Stimulated activated CD8-positive, alpha-beta memory T cell treated with anti-CD3 and anti-CD28 coated beads, Interleukin-4, amount 100 ng/mL, for 24 hours (primary cell): ENCODE measurements at places on chromosomes 5 and 9.

DNA sequence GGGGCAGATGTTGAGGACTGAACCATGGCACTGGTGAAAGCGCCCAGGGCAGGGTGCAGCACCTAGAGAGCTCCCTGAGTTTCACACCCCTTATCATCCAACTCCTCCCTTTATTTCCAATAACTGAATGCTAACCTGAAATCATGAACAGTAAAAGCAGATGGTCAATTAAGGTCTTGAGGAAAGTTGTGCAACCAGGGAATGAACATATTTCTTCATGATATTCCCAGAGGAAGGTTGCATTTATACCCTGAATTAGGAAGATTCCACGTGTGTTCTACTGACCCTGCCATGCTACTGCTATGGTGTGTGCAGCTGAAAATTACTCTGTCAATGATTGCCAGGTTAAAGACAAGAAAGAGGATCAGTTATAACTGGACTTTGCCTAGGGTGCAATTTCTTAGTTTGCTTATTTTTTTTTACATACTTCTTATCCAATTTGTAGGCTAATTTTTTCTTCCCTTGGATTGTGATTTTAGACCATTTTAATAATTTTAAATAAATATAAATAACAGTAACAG, 319.8 kb downstream of the SEMA5A start:
- no peak for DNase-seq

GRCh38 chr9:7756088-7756487, 43.5 kb downstream of the DMAC1 start:
- DNase-seq, result no peak

DNA sequence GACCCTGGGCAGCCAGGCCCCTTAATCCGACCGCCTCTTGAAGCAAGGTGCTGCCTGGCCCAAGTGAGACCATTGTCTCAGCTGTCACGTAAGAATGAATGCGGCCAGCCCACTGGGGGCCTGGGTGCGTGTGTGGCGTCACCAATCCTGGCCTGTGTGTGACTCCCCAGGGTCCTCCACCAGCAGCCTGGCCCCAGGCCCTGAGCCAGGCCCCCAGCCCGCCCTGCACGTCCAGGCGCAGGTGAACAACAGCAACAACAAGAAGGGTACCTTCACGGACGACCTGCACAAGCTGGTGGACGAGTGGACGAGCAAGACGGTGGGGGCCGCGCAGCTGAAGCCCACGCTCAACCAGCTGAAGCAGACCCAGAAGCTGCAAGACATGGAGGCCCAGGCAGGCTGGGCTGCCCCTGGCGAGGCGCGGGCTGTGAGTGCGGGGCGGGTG, 124.2 kb downstream of the WNK2 start:
- no peak for DNase-seq

- no peak for DNase-seq
Observed at GRCh38 chr5:98524773-98525172, 248.7 kb upstream of the RGMB start.

DNA sequence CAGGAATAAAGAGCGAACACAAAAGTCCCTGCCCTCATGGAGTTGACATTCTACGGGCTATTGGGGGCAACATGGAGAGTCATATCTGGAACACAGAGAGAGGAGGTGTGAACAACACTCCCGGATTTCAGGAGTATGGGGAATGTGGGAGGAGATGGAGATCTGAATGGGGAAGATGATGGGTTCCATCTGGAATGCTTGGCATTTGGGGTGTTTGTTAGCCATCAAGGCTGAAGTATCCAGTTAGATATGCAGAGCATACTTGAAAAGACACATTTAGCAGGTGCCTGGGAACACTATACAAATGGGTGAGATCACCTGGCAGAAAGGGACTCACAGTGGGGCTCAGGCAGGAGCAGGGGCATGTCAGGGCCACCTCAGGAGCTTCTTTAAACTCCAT, 61.1 kb downstream of the EGFLAM start:
- no peak for DNase-seq

DNA sequence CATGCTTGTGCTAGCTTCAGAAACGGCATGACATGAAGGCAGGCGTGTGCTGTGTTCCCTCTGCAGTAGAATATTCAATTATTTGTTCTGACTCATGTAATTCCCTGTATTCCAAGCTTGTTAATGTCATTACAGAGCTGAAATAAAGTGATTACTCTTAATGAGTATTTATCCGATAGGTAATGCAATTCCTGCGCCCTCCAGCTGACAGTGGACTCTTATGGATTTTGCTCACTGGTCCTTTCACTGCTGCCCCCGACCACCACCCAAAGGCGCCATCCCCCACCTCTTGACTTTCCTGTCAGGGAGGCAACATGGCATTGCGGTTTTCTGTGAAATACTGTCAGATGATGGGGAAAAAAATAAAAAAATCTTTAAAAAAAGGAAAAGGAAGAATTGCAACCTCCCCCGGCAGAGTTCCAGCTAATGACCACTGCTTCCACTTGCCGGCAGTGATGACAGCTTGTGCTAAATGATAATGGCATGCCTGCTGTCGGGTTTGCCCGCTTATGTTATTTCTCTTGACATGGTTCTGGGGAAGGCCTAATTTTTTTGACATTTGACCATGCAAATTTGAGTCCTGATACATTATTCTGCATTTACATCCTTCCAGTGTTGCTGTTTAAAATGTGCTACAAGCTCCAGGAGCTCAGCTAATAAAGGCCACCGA, 335.3 kb upstream of the ADAMTS16 start:
- DNase-seq, result no peak

DNA sequence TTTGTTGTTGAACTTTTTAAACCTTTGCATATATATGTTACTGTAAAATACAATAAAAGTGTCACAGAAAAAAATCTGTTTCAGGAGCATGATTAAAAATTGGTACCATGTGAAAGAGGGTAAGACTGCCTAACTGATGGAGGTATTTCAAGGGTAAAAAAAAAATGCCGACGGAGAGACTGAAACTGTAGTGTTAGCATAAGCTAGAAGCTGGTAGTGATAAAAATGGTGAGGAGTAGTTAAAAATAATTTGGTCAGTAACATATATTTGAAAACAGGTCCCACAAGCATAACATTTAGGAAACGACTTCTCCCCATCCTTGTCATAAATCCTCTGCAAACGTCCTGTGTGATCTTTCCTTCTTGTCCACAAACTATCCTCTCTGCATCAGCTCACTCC, 64.7 kb downstream of the MEF2C start:
- DNase-seq, result no peak

GRCh38 chr5:5719292-5719691, 296.8 kb downstream of the ICE1 start:
- no peak for DNase-seq

- no peak for DNase-seq
Observed at GRCh38 chr9:93520523-93520922, 55.9 kb upstream of the PHF2 start.

- DNase-seq, result no peak
Observed at GRCh38 chr5:98454407-98454806, 319.1 kb upstream of the RGMB start.

- no peak for DNase-seq
Observed at GRCh38 chr9:78023003-78023741, 8.4 kb downstream of the GNAQ start.

- DNase-seq, result no peak
Observed at GRCh38 chr5:163790497-163790896, 285.1 kb downstream of the MAT2B start.

DNA sequence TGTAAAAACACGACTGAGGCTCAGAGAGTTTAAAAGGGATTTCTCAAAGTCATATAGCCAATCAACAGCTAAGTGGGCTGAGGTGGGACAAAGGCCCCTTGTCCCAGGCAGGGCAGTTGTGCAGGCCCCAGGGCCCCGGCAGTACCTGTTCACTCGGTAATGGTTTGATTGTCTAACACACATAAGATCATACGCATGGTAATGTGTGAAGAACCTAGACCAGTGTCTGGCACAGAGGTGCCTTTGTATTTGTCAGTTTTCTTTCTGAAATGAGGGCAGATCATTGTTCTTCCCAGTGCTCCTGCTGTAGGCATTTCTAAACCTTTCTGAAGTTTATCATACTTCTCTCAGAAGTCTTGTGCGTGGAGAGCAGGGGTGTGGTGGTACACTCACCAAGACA, 66.8 kb downstream of the IPPK start:
- DNase-seq, result no peak

- no peak for DNase-seq
Observed at GRCh38 chr5:150345716-150346115, 11.8 kb upstream of the TCOF1 start.

DNA sequence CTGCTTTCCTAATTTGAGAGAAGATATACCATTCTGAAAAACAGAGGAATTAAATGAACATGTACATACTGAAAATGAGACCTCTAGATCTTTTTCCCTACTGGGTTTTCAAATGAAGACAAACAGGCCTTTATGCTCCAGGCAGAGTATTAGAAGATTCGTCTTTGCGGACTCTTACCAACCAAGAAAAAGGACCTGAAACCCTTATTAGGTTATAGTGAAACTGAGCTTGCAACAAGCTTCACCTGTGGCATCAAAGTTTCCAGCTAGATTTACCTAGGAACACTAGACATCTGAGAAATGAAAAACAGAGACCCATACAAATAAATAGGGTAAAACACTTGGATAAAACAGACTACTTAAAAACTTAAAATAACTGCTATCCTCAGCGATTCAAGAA, 46.3 kb downstream of the SMIM15 start:
- DNase-seq, result no peak

DNA sequence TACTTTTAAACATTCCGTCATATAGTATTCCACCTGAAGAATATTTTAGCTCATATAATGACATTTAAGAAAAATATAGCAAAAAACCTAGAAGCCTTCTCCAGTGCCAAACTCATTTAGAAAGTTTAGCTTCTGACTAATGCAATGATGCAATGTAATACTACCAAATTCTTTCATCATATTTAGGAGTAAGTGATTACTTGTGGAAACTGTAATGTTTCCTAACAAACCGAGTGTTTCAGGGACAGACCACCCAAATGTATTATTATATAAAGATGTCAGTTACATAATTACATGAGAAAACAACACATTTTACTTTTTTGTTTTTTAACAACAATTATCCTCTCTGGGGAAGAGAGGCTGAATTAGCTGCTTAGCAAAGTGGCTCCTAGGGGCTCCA, 316.2 kb downstream of the ARL15 start:
- DNase-seq, result no peak

GRCh38 chr9:137647096-137647714, 28.4 kb downstream of the EHMT1 start:
- no peak for DNase-seq

GRCh38 chr9:95780751-95781150, 94.7 kb upstream of the ERCC6L2 start:
- DNase-seq, result no peak

- DNase-seq, result no peak
Observed at GRCh38 chr9:76403352-76403751, 9.1 kb upstream of the RFK start.

DNA sequence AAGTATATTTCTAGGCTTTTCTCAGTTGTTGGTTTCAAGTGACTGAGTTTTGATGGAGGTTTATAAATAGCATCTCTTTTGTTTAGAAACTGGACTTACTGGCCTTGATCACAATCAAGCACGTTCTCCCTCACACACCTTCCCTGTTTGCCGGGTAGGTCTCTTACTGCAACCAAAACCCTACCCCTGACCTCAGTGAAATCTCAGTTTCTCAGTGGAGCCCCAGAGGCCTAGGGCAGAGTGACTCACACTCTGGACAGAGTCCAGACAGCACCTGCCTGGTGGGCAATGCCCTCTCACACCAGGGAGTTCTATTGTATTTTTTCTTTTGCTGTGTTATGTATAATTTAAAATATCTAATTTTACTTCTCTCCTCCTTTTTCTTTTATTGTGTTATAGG, 48.4 kb upstream of the EPB41L4B start:
- DNase-seq, result no peak

DNA sequence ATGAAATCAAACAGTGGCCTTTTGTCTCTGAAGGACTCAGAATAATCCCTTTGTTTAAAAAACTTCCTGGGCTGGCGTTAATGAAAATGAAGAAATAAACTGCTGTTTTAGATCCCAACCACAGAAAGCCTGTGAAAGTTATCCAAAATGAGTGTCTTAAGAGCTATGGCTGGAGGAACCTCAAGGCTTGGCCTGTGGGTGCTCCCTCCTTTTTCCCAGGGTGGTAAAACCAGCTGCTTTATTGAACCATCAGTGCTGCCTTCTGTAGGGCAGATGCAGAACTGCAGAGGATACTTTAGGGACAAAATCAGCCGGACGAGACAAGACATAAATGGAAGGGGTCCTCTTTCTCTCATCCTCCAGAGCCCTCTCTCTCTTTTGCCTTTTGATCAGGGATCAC, 100.9 kb downstream of the SMARCA2 start:
- no peak for DNase-seq

- no peak for DNase-seq
Observed at GRCh38 chr5:142152384-142152732, 43.8 kb downstream of the NDFIP1 start.

DNA sequence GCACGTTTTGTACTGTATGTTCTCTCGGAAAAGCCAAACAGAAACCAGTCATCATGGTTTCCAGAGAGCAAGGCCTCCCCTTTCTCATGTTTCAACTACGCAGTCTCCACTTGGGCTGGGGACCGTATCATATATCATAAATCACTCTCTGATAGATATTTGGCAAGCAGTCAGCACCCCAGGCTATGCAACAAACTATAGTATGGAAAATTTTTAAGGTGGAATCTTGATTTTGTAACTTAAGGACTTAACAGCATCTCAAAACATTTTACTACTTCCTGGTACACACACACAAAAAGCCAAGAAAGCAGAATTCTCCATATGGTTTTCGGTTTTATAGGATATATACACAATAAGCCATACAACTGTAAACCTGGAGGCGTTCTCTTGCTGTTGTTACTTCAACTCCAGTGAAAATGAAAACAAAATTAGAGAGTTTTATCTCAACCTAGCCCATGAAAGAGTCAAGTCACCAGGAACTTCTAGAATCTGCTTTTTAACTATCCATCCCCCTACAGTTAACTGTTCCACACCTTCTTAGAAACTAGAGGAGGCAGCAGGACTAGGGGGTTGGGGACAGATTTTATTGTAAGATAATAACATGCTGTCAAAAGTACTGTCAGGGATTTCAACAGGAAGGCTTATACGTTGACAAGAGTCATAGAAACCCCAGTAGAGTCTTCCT, 283.4 kb downstream of the NFIB start:
- DNase-seq, result no peak

- no peak for DNase-seq
Observed at GRCh38 chr5:171486613-171487012, 67.2 kb downstream of the FGF18 start.

- no peak for DNase-seq
Observed at GRCh38 chr9:87237336-87237735, 260.3 kb upstream of the DAPK1 start.

GRCh38 chr9:69086312-69086711, 50.8 kb downstream of the FXN start:
- DNase-seq, result no peak

GRCh38 chr9:23379842-23380241, 446.2 kb downstream of the ELAVL2 start:
- no peak for DNase-seq

GRCh38 chr5:177595991-177596774, 3.7 kb upstream of the B4GALT7 start:
- DNase-seq, result no peak

DNA sequence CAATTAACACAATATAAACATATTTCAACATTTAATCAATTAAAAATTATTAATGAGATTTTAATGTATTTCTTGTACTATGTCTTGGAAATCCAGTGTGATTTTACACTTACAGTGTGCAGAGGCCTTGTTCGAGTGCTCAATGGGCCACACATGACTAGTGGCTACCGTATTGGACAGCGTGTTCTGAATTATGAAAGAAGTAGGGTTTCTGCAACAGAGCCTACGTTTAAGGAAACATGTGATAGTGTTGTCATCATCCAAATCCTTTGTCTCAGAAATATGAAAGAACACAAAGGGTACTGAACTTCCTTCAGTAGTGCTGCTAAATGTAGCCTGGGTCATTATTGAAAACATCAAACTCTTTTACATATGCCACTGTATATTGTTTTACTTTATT, 29.5 kb downstream of the NPR3 start:
- DNase-seq, result no peak
